Kasumi-1 (cell line): ENCODE measurements at places on chromosomes 7 and 10.
A peak's percentile ranks its signal among the peaks of the same experiment; 100 is the strongest.

GRCh38 chr10:78571891-78572290, 496.9 kb upstream of the ZMIZ1 start:
- DNase-seq: no peak

- DNase-seq: no peak
Observed at GRCh38 chr10:132596742-132597279, 59.2 kb downstream of the INPP5A start.

DNA sequence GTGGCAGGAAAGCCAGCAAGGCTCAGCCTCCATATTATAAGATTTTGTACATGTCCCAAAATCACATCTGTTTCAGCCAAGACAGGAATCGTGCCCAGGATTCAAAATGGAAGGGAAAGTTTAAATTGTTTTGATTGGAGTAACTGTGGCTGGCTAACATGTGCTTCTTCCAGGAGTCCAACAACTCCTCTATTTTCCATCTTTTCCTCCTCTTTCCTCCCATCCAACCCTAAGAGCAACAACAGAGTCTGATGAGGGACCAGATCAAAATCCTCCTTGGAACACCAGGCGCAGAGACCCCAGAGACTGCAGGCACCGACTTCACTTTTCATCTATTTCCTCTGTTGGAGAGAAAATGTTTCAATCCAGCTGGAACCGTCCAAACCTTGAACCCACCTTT, 36.0 kb upstream of the SVIL start:
- DNase-seq: no peak

DNA sequence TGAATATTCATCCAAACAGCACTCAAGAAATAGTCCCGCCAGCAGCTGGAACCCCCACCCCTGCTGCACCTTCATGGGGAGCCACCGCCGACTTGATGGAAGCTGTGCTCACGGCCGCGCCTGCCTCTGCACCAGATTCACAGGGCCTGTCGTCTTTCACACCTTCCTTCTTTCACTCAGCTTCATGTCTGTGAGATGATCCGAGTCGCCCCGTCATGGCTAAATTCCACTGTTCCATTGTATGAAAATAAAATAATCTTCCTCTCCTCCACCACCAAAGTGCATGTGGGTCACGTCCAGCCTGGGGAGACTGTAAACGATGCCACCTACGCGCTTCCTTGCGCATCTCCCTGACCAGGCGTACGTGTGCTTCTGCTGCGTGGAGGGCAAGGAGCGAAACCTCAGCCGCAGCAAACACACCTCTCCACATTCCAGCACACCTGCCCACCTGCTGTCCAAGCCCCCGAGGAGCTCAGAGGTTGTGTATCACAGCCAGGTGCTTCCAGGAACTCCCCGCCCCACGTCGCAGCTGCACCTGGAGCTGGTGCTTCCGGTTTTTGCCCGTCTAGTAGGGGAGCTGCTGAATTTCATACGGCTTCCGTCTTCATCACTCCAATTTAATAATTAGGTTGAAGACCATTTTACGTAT, 137.0 kb downstream of the PTPRN2 start:
- no peak for DNase-seq

DNA sequence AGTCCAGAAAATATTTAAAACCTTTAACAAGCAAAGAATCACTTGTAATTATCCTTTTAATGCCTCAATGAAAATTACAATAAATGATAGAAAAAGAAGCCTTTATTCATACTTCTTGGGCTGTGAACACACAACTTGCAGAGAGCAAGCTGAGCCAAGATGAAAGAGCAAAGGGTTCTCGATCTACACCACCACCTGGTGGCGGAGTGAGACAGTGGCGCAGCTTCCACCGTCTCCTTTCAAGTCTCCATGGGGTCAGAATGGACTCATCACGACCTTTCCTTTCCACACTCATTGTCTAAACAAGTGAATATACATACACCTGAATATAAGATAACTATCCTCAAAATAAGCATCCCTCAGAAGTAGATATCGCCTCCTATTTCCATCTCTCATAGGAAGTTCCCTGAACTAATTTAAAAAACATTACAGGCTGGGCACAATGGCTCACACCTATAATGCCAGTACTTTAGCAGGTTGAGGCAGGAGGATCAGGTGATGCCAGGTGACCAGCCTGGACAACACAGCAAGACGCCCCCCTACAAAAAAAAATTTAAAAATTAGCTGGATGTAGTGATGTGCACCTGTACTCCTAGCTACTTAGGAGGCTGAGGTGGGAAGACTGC, 40.7 kb downstream of the ATE1 start:
- DNase-seq: peak; percentile 91

DNA sequence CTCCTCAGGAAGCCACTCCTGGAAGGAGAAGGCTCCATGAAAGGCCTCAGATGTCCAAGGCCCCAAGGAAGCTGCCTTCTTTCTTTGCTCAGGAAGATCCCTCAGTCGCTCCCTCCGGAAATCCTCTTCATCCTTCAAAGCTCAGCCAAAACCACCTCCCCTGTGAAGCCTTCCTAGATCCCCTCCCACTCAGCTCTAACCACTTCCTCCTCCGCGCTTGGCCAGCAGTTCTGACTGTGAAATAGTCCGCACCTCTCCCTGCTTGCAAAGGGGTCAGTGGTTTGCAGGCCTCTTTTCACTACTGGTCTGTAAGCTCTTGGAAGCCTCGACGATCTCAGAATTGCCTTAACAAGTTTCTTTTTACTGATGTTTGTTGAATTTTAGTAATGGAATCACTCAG, 23.9 kb downstream of the PYROXD2 start:
- peak; percentile 53 for DNase-seq

- no peak for DNase-seq
Observed at GRCh38 chr10:132030898-132031463, 34.8 kb upstream of the JAKMIP3 start.

DNA sequence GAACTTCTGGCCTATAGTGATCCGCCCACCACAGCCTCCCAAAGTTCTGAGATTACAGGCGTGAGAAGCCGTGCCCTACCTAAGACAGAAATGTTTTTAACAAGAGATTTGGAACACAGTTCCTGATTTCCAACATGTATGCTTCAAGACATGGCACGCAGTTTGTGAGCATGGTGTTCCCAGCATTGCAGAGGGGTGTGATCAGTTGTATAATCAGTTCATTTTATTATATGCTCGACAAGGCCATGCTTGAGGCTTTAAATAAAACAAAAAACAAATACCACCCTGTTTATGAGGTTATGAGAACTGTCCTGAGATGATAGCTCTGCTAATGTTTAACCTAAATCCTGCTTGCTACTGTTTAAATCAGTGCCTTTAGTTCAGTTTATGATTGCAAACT, 60.2 kb downstream of the TASOR2 start:
- DNase-seq: no peak

- DNase-seq: no peak
Observed at GRCh38 chr10:5942001-5942400, 35.3 kb downstream of the IL15RA start.

- no peak for DNase-seq
Observed at GRCh38 chr10:95303535-95303934, 12.7 kb upstream of the PDLIM1 start.

DNA sequence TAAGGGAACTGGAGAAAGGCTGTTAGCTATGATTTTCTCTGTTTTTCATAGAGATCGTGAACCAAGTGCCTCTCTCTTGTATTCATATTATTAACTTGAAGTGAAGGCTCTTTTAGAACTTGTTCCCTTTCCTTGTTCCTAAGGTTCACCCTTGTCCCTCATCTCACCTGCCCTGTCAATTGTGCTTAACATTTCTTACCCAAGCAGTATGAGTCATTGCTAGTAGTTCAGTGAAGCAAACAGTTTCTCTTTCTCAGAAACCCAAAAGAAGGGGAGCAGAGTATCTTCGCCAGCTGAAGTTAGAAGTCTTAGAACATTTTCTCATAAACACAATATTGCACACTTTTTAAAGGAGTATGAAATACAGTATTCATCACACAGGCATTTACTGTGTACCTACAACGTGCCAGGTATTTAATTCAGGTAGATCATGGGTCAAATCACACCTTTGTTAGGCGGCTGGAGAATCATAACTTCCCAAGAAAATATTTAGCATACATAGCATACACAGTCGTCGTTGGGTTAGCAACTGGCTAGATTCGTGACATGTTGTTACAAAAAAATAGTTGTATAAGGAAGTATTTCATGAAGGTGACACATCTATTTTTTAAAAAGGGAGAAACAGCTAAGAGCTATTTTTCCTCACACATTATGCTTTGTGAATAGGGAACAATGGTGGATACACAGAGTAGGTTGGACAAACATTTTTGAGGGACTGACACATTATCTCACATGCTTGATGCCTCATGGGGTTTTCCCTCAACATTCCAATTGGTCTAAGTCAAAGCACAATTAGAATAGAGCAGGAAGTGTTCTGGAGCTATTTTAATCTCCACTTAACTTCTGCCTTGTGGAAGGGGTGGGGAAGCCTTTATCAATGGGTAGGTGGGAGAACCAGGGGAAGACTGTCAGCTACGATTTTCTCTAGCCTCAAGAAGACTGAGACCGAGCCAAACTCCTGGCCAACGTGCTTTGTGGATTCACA, 13.2 kb downstream of the HDAC9 start:
- no peak for DNase-seq

GRCh38 chr7:158139499-158139898, 448.1 kb downstream of the PTPRN2 start:
- DNase-seq: no peak

DNA sequence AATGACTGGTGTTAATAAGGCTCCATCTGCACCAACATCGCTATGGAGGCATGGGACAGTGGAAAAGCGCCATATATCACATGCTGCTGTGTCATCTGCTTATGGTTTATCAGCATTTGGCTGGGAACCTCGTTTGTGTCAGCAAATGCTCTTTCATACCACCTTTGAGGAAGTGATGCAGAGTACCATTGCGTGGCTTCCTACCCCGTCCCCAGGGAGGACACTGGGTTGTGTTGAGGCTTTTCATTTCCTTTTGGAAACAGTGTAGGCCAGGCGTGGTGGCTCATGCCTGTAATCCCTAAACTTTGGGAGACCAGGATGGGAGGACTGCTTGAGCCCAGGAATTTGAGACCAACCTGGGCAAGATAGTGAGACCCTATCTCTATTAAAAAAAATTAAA, 6.8 kb downstream of the TACR2 start:
- DNase-seq: peak; percentile 27

GRCh38 chr10:29524294-29524693, 110.5 kb downstream of the SVIL start:
- no peak for DNase-seq
